ENCODE measurements at places on chromosomes 6 and 20.

GRCh38 chr20:63342561-63343459, 18.3 kb downstream of the CHRNA4 start:
- no peak for DNase-seq

- peak; percentile 38 for DNase-seq
Observed at GRCh38 chr6:87925373-87926060, 122.1 kb upstream of the SPACA1 start.

DNA sequence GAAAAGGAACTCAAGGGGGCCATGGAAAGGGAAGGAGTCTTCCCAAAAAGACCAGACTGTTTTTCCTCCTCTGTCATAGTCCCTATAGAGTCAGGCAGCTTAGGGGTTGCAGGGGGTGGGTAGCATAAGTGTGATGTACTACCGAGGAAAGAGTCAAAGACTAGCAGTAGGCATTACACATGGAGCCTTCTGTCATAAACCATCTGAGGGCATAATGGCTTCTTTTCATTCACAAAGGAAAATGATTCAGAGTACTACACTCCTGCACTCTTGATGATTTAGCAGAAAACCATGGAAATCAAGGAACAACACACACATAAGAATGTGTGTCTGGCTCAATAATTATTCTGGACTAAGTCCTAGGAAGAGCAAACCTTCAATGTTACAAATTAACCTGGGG, 14.9 kb downstream of the PLN start:
- DNase-seq: no peak

GRCh38 chr6:87444362-87444761, 28.4 kb upstream of the SLC35A1 start:
- DNase-seq: no peak

GRCh38 chr20:20552076-20552475, 160.4 kb downstream of the RALGAPA2 start:
- DNase-seq: no peak

- no peak for DNase-seq
Observed at GRCh38 chr6:56437171-56437900, 190.0 kb upstream of the COL21A1 start.

- no peak for DNase-seq
Observed at GRCh38 chr20:63836458-63837344, 5.6 kb upstream of the ZBTB46 start.

- DNase-seq: no peak
Observed at GRCh38 chr6:140380427-140381218, 1006.2 kb upstream of the CITED2 start.

DNA sequence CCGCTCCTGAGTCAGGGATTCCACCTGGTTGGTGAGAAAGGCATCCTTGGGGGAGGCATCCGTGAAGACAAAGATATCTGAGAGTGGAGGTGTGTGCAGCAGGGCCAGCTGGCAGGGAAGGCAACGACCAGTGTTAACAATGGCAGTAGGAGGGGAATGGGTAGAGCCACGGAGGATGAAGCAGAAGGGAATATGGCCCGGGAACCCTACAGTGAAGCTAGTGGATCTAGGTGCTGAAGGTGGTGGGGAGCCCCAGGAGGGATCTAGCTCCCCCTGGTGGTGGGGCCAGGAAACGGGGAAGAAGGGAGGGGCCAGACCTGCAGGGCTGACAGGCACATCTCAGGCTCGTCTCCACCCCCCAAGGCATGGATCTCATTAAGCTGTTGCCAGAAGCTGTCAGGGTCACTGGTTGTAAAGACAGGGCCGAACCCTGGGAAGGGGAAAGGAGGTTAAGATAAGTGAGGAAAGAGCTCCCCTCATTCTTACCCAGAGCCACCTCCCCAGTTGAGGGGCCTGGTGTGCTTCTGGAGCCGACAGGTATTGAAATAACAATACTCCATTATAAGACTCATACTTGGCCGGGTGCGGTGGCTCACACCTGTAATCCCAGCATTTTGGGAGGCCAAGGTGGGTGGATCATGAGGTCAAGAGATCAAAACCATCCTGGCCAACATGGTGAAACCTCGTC, 7.3 kb downstream of the VWA7 start:
- peak; percentile 93 for DNase-seq

GRCh38 chr6:11110921-11111768, at the start of gene ERVFRD-1:
Gene ERVFRD-1 (minus strand): TSS chr6:11111725. CDS start chr6:11105310, 6,415 bp downstream.
- DNase-seq: no peak

GRCh38 chr6:389143-389542, 2.4 kb upstream of the IRF4 start:
- DNase-seq: no peak

GRCh38 chr6:6654599-6655575, 66.4 kb downstream of the LY86 start:
- DNase-seq: no peak

DNA sequence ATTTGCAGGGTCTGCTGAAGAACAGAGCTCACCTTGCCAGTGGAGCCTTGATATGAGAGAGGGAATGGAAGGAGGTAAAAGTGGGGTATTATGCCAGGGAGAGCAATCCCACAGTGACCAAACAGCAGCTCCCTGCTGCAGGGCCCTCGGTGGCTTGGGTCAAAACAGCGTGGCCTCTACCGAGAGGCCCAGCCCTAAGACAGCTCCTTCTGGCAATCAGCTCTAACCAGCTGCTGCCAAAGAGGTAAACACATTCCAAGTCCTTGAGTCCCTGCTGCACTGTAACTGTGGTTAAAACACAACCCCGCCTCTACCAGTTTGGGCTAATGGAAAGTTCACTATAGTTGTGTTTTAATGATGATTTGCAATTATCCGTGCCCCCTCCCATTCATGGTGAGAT, 1.4 kb upstream of the DAAM2 start:
- DNase-seq: no peak

GRCh38 chr6:159720708-159721107, 6.6 kb upstream of the WTAP start:
- DNase-seq: peak; percentile 54

DNA sequence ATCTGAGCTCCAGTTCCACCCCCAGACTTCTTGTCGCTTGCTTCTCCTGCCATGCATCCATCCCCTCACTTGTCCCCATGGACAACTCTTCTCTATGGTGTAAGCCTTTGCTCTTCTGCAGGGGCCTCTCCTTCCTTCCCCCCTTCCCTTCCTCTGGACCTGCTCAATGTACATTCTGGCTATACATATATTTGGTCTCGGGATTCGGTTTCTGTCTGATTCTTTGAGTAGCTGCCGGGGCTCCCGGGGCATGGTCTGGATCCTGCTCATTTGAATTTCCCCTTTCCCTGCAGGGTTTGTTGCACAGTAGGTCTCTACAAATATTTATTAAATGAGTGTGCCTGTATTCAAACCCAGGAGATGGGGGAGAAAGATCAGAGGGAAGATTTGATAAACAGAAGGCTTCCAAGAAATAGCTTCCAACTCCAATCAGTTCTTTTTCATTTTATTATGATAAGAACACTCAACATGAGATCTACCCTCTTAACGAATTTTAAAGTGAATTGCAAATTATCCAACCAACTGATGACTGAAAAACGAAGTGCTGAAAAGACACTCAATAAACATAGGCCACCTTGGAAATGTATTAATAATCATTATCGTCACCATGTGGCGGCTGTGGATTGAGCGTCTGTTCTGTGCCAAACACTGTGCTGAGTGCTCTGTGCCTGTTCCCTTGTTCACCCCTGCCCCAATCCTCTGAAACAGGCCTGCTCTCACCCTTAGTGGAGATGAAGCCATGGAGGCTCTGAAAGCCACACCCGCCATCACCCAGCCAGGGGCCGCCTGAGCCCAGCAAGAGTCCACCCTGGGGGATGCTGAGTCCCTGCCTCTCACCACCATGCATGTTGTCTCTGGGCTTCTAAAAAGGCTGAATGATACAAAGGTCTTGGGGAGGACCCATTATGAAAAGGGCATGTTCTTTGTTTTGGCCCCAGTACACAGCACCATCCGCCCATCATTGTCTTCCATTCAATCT, 34.3 kb upstream of the APCDD1L start:
- no peak for DNase-seq

- peak; percentile 37 for DNase-seq
Observed at GRCh38 chr6:89859744-89860143, 30.1 kb downstream of the CASP8AP2 start.

- no peak for DNase-seq
Observed at GRCh38 chr20:58760856-58761255, 68.3 kb downstream of the NPEPL1 start.

DNA sequence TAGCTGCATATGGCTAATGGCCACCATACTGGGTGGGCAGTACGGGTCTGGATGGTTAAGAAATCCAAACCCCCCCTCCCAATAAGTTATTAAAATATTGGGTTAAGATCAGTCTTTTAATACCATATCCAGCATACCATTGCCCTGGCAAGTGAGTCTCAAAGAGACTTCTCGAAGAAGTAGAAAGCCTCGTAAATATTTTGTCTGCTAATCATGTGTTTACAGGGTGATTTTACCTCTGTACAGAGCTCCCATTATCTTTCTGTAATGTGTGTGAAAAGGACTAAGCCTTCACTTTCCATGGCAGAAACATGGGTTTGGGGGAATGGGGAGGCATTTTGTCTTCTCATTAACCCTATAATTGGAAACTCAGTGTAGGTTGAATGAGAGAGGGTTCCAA, 174.7 kb upstream of the LAMP5 start:
- DNase-seq: no peak

DNA sequence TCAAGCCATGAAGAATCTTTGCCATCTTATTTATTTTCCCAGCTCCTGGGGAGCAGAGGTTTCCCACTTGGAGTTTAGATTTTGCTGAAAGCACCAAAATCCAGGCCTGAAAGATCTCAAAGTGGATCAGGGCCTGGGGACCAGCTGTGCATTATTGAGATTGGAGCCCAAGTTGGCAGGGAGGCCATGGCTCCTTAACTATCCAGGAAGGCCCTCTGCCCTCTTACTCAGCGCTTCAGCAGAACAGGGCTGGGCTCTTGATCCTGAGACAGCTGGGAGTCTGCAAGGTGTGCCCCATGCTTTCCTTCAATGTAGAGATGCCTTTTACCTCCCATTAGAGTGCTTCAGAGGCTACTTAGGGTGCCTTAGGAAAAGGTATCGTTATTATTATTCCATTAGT, 24.6 kb downstream of the FOXO3 start:
- no peak for DNase-seq

DNA sequence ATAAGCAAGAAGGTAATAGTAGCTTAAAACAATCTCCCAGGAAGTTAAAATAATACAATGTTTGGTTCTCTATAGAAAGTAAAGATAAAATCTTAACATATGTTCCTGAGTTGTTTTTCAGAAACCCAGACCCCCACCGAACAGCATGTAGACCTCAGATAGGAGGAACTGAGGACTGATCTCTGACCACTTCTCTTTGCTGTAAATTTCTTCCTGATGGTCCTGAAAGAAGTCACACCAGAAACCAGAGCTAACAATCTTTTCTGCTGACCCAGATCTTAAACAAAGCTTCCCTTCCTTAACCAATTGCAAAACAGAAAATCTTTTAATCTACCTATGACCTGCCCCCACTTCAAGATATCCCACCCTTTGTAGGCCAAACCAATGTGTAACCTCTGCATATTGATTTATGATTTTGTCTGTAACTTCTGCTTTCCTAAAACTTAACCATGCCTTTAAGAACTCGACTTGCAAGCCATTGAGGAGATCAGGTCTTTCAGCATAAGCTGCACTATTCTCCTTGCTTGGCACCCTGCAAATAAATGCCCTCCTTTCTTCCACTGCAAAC, 21.9 kb upstream of the BEND6 start:
- DNase-seq: no peak

GRCh38 chr6:46628976-46629375, 23.6 kb downstream of the CYP39A1 start:
- DNase-seq: no peak

- DNase-seq: no peak
Observed at GRCh38 chr20:48278961-48279481, 493.7 kb upstream of the SULF2 start.

DNA sequence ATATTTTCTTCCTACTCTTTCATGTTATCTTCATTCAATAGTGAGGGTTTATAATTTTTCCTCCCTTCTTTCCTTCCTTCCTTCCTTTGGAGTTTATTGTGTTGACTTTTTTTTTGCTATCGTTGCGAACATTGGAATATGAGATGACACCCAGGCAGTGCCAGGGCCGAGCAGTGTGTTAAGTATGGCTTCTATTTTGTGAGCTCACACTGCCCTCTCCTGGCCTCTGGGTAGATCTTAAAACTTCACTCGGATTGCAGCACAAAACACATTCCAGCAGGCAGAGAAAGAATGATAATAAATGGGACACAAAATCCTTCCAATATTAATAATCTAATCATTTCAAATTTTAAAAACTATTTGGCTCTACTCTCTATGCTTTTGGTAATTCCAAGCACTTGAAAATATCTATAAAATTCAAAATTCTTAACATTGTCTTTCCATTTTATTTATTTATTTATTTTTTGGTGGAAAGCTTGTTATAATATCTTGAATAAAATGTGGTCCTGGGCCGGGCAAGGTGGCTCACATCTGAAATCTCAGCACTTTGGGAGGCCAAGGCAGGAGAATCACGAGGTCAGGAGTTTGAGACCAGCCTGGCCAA, 147.4 kb upstream of the OLIG3 start:
- peak; percentile 43 for DNase-seq

DNA sequence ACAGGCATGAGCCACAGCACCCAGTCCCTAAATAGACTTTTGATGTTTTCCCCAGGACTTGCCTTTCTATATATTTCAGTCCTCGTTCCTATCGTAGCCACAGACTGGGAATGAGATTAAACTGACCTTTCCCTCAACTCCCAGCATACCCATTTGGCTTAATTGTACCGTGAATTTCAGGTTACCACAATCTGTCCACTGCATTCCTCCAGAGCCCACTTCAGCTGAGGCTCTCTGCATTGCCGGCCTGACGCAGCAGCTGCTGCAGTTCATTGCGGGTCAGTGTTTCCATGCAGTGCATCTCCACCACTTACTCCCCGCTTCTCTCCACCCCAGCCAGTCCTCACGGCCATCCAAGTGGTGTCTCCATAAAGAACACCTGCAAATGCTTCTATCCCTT, 103.1 kb upstream of the RIN2 start:
- no peak for DNase-seq

DNA sequence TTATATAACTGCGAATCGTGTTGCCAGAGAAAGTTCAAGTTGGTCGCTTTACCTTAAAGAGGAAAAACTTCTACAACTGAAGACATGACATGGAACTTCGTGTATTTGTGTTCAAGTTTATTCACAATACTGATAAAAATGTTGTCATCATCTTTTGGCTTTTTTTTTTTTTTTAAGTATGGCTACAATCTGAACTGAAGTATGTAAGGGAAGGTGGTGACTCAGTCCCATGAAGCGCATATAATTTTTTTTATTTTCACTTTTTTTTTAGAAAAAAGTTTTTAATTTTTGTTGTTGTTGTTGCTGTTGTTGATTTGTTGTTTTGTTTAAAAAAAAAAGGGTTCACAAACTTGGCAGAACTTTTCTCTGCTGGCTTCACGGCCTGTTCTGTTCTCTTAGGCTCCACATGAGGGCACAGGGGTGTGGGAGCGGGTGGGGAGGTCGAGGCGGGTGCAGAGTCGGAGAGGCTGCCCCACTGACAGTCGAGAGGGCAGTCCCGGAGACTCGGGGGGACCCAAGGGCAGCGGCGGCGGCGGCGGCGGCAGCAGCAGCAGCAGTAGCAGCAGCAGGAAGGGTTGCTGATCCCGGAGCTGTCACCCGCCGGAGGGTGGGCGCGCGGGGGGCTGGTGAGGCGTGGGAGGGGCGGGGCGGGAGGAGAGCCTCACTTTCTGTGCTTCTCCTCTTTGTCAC, 17.0 kb downstream of the TFAP2A start:
- DNase-seq: no peak

GRCh38 chr6:38508894-38509293, 130.8 kb downstream of the BTBD9 start:
- DNase-seq: no peak

Measured in GM13977 (cell line).